Cardiac septum (tissue), 1 donor: ENCODE measurements at places on chromosomes 12 and 14.

GRCh38 chr12:105272814-105273416, 36.9 kb upstream of the APPL2 start:
- DNase-seq: no peak

- DNase-seq: no peak
Measured at GRCh38 chr12:82817368-82817767, 130.7 kb downstream of the TMTC2 start.

- DNase-seq: no peak
Measured at GRCh38 chr14:99807413-99808153, 14.4 kb downstream of the EML1 start.

GRCh38 chr14:96189281-96189711, 15.3 kb upstream of the BDKRB2 start:
- DNase-seq: no peak

DNA sequence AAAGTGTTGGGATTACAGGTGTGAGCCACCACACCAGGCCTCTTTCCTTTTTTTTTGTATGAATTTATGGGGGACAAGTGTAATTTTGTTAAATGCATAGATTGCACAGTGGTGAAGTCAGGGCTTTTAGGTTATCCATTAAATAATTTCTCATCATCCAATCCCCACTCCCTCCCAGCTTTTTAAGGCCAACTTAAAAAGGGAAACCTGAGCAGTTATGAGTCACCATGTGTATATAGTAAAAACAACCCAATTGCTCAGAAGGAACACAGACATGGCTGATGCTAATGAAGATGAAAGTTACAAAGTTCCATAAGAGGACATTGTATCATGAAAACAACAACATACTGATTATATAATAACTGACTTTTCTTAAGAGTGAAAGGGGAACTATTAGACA, 25.6 kb upstream of the ARID2 start:
- DNase-seq: no peak

GRCh38 chr12:116880213-116880816, 926 bp downstream of the HRK start:
- DNase-seq: no peak

GRCh38 chr12:27623645-27624044, 72.6 kb upstream of the REP15 start:
- no peak for DNase-seq

DNA sequence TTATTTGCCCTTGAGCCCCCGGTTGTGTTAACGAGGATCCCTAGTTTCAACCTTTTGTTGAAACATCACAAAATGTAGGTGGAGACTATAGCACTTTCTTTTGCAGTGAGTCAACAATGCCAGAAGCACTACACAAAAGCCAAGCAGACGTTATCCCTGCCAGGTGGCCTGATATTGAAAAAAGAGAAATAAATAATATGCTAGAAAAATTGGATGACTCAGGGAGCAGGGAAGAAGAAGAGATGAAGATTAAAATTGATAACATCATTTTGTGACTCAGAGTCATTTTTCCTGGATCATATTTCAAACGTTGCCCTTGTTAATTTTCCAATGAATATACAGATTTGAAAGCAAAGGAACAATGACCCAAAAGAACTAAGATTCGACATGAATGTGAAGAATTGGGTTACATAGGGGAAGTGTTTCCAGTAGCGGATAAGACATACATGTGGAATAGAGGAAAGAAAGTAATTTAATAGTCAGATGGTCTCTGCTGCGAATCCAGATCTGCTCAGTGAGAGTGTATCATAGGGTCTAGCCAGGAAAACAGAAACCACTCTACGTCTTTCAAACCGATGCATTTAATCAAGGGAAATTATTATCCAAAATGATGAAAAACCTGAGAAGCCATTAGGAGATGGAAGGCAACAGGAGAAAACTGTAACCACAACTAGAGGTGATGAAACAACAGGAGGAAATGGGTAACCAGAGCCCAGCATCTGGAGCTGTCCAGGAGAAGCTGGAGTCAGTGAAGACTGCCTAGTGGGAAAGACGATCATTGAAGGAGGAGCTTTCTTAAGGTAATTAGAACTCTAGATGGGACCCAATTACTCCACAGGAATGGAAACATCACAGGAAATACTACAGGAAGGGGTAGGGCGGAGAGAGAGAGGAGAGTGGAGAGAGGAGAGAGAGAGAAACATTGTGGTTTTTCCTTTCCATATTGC, 57.9 kb downstream of the RERG start:
- DNase-seq: no peak

GRCh38 chr12:95096852-95097251, 23.4 kb upstream of the NR2C1 start:
- DNase-seq: no peak

- no peak for DNase-seq
Measured at GRCh38 chr12:45227316-45228067, 11.6 kb downstream of the ANO6 start.

- no peak for DNase-seq
Measured at GRCh38 chr14:23941230-23941629, 12.3 kb upstream of the DHRS4 start.

DNA sequence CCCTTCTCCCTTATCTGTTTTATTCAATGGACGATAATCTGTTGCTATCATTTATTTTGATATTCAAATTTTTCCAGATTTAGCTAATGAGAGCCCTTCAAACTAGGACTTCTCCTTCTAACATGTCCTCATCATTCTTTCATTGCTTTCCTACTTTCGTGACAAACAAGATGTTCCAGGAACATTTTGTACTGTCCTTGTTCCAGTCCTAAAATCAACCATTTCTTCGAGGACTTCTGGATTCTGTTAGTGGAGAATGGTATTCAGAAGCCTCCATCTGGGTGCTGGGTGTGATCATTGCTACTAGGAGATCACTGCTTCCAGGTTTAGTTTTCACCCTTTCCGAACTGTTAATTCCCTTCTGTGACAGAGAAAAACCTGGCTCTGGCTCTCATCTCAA, 29.5 kb upstream of the FBXO34 start:
- DNase-seq: no peak

DNA sequence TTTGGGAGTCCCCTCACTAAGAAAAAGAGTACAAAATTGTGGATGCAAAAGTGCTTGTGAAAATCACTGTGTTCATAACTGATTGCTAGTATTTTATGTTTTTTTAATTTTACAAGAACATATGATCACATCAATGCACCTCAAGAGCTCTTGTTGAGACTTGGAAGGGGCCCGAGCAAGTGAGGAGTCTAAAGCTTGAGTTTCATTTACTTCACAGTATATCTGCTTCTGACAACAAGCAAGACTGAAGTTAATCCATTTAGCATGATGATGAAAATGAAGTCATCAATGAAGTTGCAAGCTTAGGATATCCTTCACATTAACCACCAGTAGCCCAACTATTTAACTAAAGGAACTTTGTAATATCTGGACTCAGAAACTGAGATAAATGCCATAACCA, 182.5 kb upstream of the DIO2 start:
- DNase-seq: no peak

DNA sequence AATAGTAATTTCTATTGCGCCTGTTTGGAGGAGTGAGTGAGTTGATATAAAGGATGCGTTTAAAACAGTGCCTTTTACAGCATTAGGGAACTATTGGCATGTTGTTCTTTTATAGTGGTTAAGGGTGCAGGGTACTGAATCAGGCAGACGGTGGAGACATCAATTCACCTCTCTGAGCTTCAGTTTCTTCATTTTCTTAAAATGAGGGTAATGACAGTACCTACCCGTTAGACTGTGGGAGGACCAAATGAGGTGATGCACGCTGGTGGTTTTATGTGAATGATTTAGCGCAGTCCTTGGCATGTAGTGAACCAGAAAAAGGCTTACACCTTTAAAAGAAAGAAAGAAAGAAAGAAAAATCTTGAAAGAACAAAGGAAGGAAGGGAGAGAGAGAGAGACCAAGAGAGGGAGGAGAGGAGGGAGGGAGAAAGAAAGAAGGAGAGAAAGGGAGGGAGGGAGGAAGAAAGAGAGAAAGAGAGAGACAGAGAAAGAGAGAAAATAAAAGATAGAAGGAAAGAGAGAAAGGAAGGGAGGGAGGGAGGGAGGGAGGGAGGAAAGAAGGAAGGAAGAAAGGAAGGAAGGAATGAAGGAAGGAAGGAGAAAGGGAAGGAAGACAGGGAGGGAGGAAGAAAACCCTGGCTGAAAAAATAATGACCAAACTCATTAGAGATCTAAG, 22.2 kb upstream of the CCND2 start:
- no peak for DNase-seq

DNA sequence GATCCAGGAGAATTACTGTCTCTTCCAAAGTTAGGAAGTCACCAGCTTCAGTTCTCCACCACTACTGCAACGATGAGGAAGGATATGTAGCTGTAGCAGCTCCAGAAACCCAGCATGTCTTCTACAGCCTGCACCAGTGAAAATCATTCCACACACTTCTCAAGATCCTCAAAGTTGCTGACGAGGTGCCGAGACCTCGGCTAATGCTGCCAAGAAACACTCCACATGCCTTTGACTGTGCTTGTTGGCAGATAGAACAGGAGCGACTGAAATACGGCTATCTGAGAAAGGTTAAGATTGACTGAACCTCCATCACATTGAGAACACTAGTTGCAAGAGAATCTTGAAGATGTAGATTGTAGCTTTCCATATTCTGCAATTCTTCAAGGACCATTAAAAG, 241.9 kb downstream of the PPFIA2 start:
- DNase-seq: no peak

DNA sequence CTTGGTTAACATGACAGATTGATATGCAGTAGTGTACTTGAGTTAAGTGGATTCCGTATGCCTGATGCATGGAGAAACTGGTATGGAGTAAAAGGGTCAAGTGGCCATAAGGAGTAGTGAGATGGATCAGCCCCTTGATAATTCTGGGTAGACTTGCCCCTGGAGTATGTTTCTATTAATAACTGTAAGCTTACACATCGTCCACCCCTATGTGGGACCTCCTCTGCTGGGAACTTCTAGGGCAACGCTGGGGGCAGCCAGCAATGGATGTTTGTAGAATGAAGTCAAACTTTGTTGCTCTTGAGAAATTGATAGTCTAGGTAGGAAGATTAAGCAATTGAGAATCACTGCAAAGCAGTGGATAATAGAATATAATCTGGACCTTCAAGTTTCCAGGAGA, 3.5 kb downstream of the C12orf75 start:
- DNase-seq: no peak

GRCh38 chr12:128857133-128857763, 4.0 kb downstream of the GLT1D1 start:
- no peak for DNase-seq

GRCh38 chr14:96167224-96168148, 37.2 kb upstream of the BDKRB2 start:
- peak; percentile 50 for DNase-seq

DNA sequence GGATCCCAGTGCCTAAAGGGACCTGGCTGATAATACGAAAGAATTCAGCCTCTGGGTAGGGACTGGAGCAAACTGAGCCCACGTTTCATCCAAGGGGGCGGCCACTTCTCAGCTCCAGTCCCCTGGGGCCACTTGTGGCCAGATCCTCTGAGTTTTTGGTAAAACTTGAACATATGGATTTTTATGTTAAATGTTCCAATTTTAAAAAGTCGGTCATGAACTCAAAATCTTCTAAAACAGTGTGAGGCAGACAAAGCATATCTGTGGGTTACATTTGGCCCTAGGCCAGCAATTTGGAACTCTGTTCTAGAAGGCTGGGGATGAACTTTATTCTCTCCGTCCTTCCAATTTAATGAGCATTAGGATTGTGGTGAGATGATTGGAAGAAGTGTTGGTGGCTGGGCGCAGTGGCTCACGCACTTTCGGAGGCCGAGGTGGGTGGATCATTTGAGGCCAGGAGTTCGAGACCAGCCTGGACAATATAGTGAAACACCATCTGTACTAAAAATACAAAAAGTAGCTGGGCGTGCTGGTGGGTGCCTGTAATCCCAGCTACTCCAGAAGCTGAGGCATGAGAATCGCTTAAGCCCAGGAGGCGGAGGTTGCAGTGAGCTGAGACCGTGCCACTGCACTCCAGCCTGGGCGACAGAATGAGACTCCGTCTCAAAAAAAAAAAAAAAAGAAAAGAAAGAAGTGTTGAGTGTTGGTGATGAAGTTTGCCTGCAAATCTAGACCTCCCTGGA, 3.0 kb upstream of the PPP1CC start:
- DNase-seq: no peak

DNA sequence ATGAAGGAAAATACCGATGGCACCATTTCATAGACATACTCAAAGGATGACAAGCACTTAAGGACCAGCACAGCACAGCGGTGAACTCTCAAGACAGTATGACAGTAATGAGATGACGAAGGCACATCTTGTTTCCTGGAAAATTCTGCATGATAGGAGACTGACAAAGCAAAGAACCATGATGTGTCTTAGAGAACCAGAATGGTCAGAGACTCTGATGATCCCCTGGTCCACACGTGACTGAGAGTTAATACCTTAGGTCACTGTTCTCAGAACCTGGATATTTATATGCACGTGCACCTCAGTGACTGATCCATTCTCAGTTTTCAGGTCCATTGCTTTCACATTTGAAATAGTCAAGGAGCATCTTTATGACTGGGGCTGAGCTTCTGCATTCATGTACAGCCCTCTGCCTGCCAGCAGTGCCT, 35.3 kb downstream of the PROX2 start:
- no peak for DNase-seq

- no peak for DNase-seq
Measured at GRCh38 chr14:50339178-50339804, 27.2 kb downstream of the DMAC2L start.

DNA sequence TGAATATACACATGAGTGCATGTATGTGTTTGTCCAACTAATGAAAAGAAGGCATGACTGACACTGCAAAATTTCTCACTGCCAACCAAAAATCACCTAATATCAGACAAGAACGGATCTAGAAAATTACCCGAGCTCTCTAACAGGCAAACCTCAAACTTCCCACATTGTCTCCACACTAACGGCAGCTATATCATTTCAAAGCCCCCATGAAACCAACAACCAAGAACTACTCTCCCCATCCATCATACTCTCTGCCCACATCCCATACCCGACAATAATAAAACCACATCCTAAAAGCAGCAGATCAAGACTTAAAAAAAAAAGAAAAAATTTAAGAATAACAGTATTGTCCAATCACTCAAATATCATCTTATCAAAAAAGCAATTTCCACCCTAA, 227.1 kb downstream of the CEP128 start:
- no peak for DNase-seq

GRCh38 chr14:92797935-92798653, 4.0 kb downstream of the GOLGA5 start:
- DNase-seq: no peak

- DNase-seq: no peak
Measured at GRCh38 chr14:35402323-35403113, 2.0 kb downstream of the NFKBIA start.

DNA sequence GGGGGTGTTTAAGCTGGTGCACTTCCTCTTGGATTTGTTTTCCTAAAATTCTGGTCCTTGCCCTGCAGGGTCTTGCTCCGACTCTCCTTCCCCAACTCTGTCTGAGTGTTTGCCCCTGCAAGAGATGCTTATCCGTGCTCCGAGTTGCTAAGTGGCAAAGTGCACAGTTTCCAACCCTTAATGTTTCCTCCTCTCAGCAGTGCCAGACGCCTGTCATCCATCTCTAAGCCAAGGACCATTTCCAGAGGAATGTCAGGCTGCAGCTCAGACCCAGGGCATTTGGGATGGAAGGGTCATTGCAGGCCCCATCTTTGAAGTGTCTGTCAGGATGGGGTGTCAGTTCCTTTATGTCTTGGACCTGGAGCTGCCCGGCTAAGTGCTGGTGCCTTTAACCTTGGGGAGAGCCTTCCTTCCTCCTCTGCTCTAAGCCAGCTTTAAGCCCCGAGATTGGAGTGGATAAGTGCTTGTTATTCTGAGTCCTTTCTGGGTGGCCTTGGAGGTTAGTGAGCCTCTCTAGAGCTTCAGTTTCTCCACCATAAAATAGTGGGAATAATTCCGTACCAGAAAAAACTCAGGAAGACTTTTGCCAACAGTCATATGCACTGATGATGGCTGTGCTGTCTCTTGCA, 15.0 kb downstream of the WNT5B start:
- no peak for DNase-seq
